ENCODE measurements at places on chromosomes 12 and 14. TPM values are rescaled to one million over a fixed set of nuclear protein-coding genes. Genes with fewer than 3 reads are reported as not detected.

DNA sequence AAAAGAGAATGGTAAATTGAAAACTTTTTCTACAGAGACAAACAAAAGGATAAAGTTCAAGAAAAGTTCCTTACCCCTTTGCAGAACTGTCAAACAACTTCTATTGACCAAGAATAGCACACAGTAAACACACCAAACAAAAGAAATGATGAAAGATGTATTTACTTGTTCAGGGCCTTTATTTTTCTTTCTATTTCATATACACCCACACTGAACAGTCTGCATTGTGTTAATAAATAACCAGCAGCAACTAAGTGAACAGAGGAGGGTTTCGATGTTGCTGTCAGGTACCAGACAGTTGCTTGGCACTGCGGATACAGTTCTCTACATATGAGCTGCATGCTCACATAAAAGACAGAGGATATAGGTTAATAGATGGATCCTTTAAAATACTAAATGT, 122.1 kb downstream of the SOX5 start:
- DNase-seq = no peak
- H3K4me3 ChIP-seq = no peak overlapping the region
- no peak overlapping the region for H3K27ac ChIP-seq

- peaks cover 2% of the 10 kb centered on the region for H3K27me3 ChIP-seq
- no peak overlapping the region for H3K27ac ChIP-seq
- no peak for DNase-seq
- no peak overlapping the region for H3K4me3 ChIP-seq
- H3K4me1 ChIP-seq = no peaks in the 10 kb centered on the region
- H3K36me3 ChIP-seq = no peaks in the 10 kb centered on the region
Measured at GRCh38 chr14:63266106-63266505, 52.6 kb downstream of the GPHB5 start.

GRCh38 chr12:107415834-107416233, 269.8 kb upstream of the PWP1 start:
- H3K27ac ChIP-seq = no peak overlapping the region
- H3K36me3 ChIP-seq = peaks cover 5% of the 10 kb centered on the region
- peaks cover 2% of the 10 kb centered on the region for H3K4me1 ChIP-seq

Gene SSTR1
- total RNA-seq = not detected

Gene RFLNA
- total RNA-seq = not detected

Gene PRKD1
- total RNA-seq = not detected

Gene DDX51
- total RNA-seq = 37.6 TPM

Gene CORO1C
- 81.5 TPM for total RNA-seq

Gene DPF3
- 0.66 TPM for total RNA-seq
